ENCODE measurements at places on chromosomes 6 and 20. TPM values are rescaled to one million over a fixed set of nuclear protein-coding genes. Genes with fewer than 3 reads are reported as not detected.

GRCh38 chr6:145977881-145978280 is 13.7 kb upstream of the SHPRH start:
- no peak for DNase-seq
- H3K27ac ChIP-seq: no peak overlapping the region
- H3K4me3 ChIP-seq: no peak overlapping the region
- H3K27me3 ChIP-seq: no peaks in the 10 kb centered on the region

DNA sequence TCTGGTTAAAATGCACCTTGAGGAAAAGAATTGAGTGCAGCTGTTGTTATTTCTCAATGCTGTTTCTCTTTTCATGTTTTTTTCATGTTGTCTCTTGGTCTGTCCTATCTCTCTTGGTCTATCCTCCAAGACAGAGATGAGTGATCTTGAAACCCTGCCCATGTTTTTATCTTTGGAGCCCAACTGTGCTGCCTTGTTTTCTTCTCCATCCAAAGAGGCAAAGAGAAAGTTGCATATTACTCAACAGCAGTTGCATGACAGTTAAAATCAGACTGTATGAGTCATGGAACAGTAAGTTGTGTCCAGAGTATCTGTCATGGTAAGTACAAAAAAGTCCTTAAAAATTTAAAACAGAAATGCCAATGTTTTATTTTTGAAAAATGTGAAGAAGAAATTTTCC is 26.2 kb downstream of the BCAS1 start:
- no peaks in the 10 kb centered on the region for H3K27me3 ChIP-seq
- no peak overlapping the region for H3K4me3 ChIP-seq
- H3K36me3 ChIP-seq: no peaks in the 10 kb centered on the region
- H3K27ac ChIP-seq: no peak overlapping the region
- no peak for DNase-seq
- no peaks in the 10 kb centered on the region for H3K4me1 ChIP-seq

The TRIM40 gene
- not detected for total RNA-seq

The OR2B6 gene
- not detected for total RNA-seq

Data from CD4-positive, alpha-beta T cell (primary cell).